Activated CD4-positive, alpha-beta T cell treated with anti-CD3 and anti-CD28 coated beads, Interleukin-2, amount 10 ng/mL, durations not matched to agents 24 days and 14 days (primary cell): ENCODE measurements at places on chromosomes 2 and 18.

GRCh38 chr2:44097322-44097907 is 71.3 kb upstream of the PPM1B start:
- no peak for DNase-seq

DNA sequence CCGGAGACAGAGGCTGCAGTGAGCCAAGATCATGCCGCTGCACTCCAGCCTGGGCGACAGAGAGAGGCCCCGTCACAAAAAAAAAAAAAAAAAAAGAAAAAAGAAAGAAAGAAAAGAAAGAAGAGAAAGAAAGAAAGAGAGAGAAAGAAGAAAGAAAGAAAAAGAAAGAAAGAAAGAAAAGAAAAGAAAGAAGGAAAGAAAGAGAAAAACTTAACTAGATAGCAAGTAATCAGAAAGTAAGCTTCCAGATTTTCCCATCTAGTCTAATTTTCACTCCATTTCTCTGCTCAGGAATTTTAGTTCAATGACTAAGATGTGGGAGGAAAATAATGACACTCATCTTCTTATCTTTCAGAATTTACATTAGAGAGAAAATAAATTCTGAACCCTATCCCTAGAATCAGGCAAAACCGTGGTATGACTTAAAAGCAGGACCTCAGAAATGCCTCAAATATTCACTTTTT is 2.4 kb downstream of the GFPT1 start:
- no peak for DNase-seq

DNA sequence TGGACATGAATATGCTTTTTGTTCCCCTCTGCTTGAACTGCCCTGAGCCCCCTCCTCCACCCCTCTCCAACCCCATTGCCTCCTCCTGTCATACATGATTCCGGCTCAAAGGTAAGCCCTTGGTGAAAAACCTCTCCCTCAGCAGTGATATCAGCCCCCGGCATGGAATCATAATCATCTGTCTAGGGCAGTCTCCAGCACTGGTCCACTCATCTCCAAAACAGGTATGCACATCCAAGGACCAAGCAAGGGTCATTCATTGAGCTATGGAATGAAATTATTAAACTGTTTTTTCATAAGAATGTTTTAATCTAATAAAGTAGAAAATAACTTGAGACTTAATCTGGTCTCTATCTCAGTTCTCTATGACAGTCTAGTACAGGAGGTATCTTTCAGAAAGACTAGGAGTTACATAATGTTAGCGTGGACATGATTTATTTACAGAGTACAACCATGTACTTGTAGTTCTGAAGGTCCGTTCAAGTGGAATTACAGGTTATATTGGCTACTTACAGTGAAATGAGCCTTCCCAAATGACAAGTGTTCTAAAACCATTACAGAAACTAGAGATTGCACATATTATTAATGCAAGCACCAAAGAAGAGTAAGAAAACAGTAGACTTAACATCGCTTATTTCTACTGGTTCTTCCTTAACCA is 75.2 kb downstream of the ACVR1 start:
- DNase-seq = no peak

- DNase-seq = no peak
Measured at GRCh38 chr2:151678849-151679248, 55.4 kb downstream of the NEB start.

GRCh38 chr2:231378026-231378722 is 17.3 kb upstream of the B3GNT7 start:
- no peak for DNase-seq
